HepG2 (cell line): ENCODE measurements at places on chromosomes 1 and 21. TPM values are rescaled to one million over a fixed set of nuclear protein-coding genes. Genes with fewer than 3 reads are reported as not detected.
A peak's percentile ranks its signal among the peaks of the same experiment; 100 is the strongest.

NBPF3 gene
- total RNA-seq, result 4.9 and 5.8 TPM in 2 replicates

SPOCD1 gene
- 0.08 and 0.24 TPM in 2 replicates for total RNA-seq

- no peak for DNase-seq
Observed at GRCh38 chr1:201734786-201735185, 94.2 kb upstream of the IPO9 start.

DNA sequence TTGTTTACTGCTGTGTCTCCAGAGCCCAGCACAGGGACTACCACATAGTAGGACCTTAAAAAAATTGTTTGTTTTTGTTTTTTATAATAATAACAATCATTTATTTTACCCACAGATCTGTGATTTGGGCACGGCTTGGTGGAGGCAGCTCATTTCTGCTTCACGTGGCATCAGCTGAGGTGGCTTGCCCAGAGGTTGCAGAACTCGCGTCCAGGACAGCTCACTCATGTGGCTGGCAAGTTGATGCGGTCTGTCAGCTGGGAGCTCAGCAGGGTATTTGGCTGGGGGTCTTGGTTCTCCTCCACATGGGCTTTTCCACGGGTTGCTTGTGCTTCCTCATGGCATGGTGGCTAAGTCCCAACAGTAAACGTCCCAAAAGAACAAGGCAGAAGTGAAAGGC, 2.9 kb upstream of the SYNC start:
- no peak for DNase-seq

GRCh38 chr1:1326075-1326605, 1.5 kb downstream of the CPTP start:
- no peak for DNase-seq

GRCh38 chr1:212368073-212368484, 46.6 kb downstream of the PACC1 start:
- DNase-seq, result peak; percentile 61

DNA sequence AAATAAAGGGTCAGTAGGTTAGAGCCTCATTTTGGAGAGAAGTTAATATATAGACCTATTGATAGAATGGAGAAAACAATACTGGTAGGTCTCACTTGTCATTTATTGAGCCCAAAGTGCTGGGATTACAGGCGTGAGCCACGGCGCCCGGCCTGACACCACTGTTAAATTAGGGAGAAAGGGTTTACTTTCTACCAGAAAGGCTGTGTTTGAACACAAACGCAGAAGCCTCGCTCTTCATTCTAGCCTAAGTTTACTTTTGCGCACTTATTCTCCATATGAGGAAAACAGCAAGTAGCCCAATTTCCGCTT, 710 bp upstream of the PRPF3 start:
- DNase-seq, result no peak

GRCh38 chr1:2969845-2970291, 51.4 kb upstream of the ACTRT2 start:
- no peak for DNase-seq

- DNase-seq, result no peak
Observed at GRCh38 chr1:173917635-173918493, 737 bp upstream of the SERPINC1 start.
